Psoas muscle (tissue), 8 donors: ENCODE measurements at places on chromosomes 2 and 18. TPM values are rescaled to one million over a fixed set of nuclear protein-coding genes. Genes with fewer than 3 reads are reported as not detected.

- no peak for DNase-seq
- H3K4me3 ChIP-seq: no peak overlapping the region
- H3K36me3 ChIP-seq: no peaks in the 10 kb centered on the region
- no peak overlapping the region for H3K27ac ChIP-seq
- H3K27me3 ChIP-seq: no peaks in the 10 kb centered on the region
- no peaks in the 10 kb centered on the region for H3K4me1 ChIP-seq
These were observed 126.6 kb downstream of the UBE2E3 start for GRCh38 chr2:181106789-181107627.

DNA sequence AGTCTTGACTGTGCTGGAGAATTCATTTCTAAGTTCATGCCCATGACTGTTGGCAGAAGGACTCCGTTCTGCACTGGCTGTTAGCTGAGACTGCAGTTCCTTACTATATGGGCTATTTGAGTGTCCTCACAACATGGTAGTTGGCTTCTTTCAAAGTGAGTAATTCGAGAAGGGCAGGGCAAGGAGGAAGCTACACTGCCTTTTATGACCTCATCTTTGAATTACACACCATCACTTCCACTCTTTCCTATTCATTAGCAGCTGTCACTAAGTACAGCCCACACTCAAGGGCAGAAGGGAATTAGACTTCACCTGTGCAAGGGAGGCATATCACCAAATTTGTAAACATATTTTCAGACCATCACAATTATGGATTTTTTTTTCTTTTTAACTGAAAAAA, 55.9 kb upstream of the EPAS1 start:
- no peaks in the 10 kb centered on the region for H3K4me1 ChIP-seq
- H3K27ac ChIP-seq: no peak overlapping the region
- H3K27me3 ChIP-seq: no peaks in the 10 kb centered on the region
- H3K36me3 ChIP-seq: no peaks in the 10 kb centered on the region
- no peak for DNase-seq

GRCh38 chr2:161111531-161111930, 48.7 kb upstream of the TANK start:
- DNase-seq: no peak
- no peak overlapping the region for H3K27ac ChIP-seq
- no peak overlapping the region for H3K4me3 ChIP-seq
- H3K4me1 ChIP-seq: no peaks in the 10 kb centered on the region
- H3K27me3 ChIP-seq: no peaks in the 10 kb centered on the region
- H3K36me3 ChIP-seq: no peaks in the 10 kb centered on the region

Gene SYT4
- 0.05 TPM for polyA plus RNA-seq

Gene BOLL
- polyA plus RNA-seq: 2.9 TPM

DNA sequence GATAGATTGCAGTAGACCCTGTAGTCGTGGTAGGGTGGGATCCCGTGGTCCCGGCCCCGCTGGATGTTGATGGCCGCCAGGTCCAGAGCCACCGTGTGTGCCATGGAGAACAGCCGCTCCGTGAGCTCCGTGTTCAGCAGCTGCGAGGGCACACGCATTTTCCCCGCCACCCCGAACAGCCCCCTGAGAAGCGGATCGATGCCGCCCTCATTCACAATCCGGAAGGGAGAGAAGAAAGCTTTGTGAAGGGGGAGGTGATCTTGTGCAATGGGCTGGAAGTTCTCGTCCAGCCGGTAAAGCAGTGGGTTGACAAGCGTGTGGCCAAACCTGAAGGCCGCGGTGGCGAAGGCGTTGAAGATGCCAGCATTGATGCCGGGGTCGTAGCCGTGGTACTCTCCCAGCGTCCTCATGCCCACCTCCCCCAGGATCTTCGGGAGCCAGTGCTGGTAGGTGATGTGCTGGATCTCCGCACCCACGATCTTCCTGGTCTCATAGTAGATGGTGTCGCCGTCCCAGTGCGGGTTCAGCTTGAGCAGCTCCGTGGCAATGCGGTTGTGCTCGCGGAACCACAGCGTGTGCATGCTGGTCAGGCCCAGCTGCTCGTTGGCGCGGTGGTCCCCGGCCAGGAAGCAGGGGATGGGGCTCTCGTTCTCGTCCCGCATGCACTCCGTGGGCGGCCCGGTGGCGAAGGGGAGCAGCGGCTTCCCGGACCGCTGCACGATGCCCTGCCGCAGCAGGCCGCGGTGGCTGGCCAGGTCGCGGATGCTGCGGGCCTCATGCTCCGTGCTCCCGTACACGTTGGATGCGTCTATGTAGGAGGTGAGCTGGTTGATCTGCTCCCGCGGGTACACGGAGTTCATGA, 95.8 kb downstream of the PXDN start:
- no peak overlapping the region for H3K4me3 ChIP-seq
- H3K36me3 ChIP-seq: no peaks in the 10 kb centered on the region
- no peak for DNase-seq
- H3K27me3 ChIP-seq: no peaks in the 10 kb centered on the region
